ENCODE measurements at places on chromosomes 16 and 17.

DNA sequence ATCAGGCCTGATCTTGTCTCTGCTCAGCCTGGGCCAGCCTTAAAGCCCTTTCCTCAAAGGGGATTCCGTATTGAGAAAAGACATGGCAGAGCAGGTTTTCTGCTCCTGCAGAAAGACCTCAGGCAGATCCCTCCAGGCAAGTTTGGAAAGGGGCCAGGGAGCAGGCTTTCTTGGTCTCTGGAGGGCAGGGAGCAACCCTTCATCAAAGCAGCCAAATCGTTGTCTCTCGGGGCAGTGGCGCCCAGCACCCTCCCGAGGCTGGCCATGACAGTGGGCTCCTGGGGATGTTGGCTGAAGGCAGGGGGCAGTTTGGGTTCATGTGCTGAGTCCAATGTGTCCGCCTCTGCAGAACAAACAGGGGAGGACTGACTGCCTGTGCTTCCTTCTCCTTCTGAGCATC, 168.4 kb upstream of the WSCD1 start:
- DNase-seq = no peak

DNA sequence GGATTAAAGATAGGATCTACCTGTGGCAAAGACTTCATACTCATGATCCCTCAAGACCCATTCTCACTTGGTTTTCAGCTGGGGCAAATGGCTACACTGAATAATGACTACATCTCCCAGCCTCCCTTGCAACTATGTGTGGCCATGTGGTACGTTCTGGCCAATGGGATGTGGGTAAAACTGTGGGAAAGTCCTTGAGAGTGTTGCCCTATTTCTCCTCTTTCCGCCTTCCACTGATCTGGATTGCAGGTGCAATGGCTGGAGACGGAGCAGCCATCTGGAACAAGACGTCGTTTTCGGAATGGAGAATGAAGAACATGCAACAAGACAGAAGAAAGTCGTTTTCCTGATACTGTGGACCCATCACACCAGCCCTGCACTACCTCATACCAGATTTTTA, 48.5 kb downstream of the HAPSTR1 start:
- DNase-seq = peak; percentile 45

DNA sequence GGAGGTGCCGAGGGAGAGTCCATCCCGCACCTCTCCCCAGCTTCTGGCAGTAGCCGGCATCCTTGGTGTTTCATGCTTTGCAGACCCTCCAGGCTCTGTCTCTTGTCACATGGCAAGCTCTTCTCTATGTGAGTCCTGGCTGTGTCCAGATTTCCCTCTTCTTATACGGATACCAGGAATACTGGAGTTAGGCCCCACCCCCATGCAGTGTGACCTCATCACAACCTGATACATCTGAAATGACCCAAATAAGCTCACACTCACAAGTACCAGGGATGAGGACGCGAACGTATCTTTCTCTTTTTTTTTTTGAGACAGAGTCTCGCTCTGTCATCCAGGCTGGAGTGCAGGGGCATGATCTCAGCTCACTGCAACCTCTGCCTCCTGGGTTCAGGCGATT, 23.3 kb downstream of the TRAP1 start:
- no peak for DNase-seq

- no peak for DNase-seq
These were observed 28.0 kb downstream of the GNA13 start for GRCh38 chr17:65028545-65028843.

- DNase-seq = no peak
These were observed 45.1 kb downstream of the CCT6B start for GRCh38 chr17:34916120-34916519.

DNA sequence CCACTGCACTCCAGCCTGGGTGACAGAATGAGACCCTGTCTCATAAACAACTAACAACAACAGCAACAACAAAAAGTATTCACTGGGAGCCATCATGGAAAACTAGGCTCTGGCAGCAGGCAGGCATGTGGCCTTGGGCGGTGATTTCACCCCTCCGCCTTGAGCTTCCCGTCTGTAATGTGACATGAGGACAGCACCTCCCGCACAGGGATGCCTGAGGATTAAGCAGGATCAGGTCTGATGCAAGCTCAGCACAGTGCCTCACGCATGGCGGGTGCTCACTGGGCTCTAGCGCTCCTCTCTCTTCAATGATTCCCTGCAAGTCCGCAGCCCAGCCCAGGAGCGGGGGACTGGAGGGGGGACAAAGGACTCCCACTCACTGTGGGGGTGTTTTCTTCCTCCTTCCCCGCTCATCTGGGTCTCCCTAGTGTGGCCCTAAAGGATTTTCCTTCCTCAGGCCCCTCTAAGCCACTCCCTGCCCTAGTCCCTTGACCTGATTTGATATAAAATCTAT, 2.8 kb downstream of the PLCD3 start:
- DNase-seq = no peak

DNA sequence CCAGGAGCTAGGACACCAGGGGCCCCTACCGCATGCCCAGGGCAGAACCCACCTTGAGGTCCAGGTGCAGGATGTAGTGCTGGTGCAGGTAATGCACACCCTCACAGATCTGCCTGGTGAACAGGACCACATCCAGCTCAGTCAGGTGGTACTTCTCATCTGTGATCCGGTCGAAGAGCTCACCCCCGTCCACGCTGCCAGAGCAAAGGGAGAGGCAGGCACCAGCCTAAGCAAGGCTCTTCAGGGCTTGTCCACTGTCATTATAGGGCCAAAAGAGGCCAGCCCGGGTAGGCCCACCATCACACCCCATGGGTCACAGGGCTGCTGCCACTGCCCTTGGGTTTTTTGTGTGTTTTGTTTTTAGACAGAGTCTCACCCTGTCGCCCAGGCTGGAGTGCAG, 21.0 kb downstream of the MYLK3 start:
- no peak for DNase-seq

DNA sequence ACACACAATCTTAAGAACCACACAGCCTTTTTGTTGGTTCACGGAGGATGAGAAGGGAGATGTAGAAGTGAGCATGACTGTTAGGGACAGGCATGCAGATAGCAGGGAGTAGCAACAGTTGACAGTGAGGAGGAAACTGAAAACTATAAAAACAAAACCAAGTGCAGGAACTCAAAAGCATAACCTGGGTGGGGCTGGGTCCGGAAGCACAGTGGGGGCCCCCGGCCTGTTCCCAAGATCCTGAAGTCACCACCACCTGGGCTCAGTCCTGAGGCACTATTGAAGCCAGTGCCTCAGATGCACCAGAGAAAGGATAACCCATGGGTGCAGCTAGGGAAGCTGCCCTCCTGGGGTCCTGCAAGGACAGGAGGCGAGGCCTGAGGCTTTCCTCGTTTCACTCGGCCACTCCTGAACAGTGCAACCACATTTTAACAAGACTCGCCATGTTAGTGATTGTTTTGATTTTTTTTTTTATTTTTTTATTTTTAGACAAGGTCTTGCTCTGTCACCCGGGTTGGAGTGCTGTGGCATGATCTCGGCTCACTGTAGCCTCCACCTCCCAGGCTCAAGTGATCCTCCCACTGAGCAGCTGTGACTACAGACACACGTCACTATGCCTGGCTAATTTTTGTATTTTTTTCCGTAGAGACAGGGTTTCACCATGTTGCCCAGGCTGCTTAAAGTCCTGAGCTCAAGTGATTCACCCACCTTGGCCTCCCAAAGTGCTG, 27.7 kb upstream of the CBX4 start:
- DNase-seq = no peak

- DNase-seq = no peak
These were observed 4.5 kb downstream of the CD79B start for GRCh38 chr17:63927464-63928171.

- no peak for DNase-seq
These were observed 1.7 kb upstream of the LMF1 start for GRCh38 chr16:972316-973002.

DNA sequence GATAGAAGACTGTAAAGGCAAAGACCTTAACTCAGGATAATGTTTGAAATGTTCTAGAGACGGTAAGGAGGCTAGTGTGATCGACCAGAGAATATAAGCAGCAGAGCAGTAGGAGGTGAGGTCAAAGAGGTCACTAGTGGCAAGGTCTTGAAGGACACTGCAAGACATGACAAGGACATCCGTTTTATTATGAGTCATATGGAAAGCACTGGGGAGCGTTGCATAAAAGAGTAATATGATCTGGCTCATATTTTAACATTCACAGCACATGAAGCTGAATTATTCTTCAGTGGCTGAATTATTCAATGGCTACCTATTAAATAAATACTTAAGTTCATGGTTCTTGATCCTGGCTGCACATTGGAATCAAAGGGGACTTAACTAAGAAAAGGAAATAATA, 123.7 kb downstream of the SOX9 start:
- no peak for DNase-seq

- DNase-seq = no peak
These were observed 31.0 kb downstream of the MYH10 start for GRCh38 chr17:8599351-8600011.

DNA sequence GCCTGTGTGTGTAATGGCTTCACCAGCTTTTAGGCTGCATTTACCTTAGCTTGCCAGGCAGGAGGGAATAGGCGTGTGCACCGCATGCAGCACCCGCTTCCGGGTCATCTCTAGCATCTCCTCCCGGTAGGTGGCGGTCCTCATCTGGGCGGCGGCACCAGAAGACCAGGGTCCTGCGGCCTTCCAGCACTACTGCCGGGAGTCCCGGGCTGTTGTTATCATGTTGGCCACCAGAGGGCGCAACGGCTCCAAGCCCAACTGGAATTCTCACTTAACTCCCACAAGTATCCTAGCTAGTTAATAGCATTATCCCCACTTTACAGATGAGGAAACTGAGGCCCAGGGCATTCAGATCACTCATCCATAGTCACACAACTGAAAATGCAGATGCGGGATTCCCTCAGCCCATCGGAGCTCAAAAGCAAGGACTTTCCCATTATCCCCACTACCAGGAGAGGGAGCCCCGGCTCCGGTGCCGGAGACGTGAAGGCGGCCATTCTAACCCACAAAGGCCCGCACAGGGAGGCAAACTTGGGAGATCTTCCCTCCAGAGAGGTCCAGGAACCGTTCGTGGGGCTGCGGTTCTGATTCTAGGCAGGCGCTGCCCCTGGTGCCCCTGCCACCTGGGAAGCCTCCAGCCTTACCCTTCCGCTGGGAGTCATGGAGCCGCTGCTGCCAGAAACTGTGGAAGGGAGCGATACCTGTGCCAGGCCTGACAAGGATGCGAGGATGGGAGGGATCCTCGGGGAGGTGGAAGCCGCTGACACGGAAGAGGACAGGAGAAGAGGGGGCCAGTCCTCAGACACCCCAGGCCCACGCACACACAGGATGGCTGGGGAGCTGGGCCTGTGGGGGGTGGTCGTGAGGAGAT, 23.9 kb downstream of the LGALS9 start:
- peak; percentile 79 for DNase-seq

- no peak for DNase-seq
These were observed 78.4 kb upstream of the NKD1 start for GRCh38 chr16:50469744-50470321.

GRCh38 chr17:488993-489757, 136.6 kb upstream of the RPH3AL start:
- peak; percentile 73 for DNase-seq

DNA sequence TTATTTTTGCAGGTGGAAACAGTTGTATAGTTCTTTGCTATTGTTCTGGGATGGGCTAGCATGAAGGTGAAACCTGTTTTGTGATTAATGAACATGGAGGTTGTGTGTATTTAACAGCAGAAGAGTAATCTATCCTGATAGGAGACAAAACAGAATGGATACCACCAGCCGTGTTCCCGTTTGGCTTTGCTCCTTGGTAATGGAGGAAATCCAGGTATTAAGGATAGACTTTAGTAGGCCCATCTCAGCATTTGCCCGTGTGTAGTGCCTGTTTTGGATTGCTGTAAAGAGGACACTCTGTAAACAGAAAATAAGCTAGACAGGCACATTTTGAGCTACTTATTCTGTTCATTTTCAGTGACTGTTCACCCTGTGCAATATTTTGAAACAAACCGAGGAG, 215.1 kb downstream of the RBFOX1 start:
- DNase-seq = no peak

GRCh38 chr17:28334666-28335200, 539 bp downstream of the IFT20 start:
- no peak for DNase-seq

DNA sequence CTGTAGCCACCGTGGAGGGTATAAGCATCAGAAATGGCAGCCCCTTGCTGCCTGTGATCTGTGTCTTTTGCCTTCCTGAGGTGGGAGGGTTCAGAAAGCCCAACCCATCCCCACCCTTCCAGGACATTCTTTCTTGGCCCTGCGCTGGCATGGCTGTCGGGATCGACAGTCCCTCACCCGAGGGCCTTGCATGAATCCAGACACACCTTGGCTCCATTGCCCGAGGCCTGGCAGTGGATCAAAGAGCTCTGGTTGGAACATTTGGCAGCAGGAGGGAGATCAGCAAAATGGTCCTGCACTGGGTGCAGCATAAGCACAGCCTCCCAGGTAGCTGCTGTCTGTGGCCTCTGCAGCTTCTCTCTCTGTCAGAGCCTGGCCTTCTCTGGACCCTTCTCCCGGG, 246.6 kb upstream of the MAF start:
- DNase-seq = no peak

DNA sequence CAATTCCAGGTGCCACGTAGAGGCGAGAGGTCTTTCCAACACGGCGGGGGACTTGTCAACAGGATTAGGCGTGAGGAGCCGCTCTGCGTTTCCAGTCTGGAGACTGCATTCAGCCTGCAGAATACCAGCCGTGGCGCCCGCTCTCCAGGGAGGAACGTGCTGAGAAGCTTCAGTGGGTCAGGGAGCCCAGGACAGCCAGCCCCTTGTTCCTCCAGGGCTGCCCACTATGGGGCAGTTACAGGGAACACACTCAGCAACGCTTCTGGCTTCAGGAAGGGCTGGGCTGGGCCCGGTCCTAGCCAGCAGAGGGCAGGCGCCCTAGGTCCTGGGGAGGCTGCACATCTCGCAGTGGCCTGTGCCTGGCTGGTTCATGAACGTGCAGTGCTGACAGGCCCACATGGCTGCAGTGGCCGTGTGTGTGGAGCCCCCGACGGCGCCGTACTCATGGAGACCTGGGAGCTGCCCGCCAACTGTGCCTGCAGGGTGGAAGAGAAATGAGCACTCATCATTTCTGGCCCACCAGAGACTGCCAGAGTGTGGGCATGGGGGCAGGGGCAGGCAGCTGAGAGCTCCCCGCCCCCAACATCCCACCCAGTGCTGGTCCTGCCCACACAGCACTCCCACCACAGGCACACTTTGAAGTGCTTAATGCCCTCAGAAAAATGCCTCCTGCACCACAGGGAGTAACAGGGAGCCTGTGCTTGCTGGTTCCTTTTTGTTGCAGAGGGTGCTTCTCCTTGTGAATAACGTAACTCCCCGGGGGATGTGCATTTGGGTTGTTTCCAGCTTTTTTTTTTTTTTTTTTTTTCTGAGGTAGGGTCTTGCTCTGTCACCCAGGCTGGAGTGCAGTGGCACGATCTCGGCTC, 7.0 kb upstream of the FAAP100 start:
- no peak for DNase-seq

DNA sequence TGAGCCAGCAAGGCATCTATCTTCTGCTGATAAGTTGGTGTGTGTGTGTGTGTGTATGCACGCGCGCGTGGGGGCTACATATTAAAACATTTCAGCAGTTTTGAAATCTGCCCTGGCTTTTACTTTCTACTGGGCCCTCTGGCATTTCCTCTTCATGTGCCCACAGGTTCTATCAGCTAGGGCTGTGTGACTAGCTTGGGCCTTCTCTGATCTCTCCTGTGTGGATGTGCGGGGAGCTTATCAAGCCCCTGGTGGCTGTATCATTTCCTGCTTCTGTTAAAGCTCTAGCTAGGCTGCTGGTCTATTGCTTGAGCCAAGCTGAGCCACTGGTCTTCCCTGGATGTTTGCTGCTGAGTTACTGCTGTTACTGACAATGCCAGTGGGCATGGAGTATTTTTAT, 132.5 kb downstream of the AATF start:
- peak; percentile 57 for DNase-seq

GRCh38 chr16:57013229-57013628, 23.9 kb downstream of the NLRC5 start:
- no peak for DNase-seq
